HCT116 (cell line): ENCODE measurements at places on chromosomes 2 and 18.

DNA sequence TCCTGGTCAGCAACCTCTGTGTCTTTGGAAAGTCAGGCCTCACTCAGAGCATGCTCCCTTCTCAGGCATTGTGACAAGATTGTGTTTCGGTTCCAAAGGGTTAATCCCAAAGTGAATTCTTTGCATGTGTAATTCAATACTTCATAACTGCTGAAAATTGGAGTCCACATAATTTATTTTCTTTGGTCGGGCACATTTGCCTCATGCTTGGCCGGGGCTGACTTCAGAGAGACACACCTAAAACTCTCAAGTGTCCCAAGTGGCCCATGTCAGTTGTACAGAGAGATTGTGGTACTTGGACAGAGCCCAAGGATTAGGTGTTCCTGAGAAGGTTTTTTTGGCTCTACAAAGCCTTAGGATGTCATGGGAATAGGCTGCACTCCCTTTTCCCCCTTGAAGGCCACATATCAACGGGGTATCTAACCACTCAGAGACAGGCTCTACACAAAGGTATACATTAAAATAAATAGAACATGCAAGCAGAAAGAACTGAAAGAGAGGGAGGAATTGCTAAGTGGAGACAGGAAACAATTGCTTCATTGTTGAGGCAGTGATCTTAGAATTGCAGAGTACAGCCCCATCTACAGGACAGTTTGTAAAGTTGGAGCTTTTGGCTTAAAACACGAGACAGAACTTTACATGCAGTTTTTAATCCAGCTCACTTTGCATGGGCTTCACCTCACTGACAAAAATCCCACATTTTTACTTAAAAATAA, 1232.3 kb upstream of the ZEB2 start:
- peak; percentile 50 for DNase-seq

DNA sequence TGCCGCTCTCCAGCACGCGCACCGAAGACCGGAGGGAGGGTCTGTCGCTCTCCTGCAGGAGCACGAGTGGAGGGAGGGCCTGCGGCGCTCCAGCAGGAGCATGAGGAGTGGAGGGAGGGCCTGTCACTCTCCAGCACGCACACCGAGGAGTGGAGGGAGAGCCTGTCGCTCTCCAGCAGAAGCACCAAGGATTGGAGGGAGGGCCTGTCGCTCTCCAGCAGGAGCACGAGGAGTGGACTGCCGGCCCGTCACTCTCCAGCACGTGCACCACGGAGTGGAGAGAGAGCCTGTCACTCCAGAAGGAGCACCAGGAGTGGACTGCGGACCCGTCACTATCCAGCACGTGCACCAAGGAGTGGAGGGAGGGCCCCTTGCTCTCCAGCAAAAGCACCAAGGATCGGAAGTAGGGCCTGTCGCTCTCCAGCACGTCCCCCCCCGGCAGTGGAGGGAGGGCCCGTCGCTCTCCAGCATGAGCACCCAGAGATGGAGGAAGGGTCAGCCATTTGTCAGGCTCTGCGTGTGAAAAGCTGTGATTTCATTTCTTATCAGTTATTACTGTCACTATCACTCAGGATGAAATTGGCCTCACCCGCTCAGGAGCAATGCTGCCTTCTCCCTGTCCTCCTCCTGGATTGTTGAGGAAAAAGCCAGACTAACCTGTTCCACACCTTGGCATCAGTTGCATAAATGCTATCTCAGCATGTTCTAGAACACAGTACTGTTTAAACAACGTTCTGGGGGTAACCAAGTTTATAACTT, 35.9 kb downstream of the ADI1 start:
- DNase-seq: no peak

- no peak for DNase-seq
Measured at GRCh38 chr18:72197591-72197990, 346.6 kb downstream of the CBLN2 start.

DNA sequence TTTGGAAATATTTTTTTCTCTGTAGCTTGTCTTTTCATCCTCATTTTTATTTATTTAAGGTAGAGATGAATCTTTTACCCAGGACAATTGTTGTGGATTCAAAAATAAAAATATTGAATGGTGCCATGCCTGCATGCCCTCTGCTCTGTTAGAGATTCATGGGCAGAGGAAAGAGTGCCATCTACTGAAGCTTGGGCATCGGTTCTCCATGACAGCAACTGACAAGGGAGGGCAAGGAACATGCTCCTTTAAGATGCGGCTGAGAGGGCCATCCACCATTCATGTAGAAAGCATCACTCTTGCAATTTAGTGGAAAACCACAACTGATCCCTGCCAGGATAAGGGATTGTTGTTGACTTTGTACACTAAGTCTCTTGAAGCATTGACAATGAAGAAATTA, 79.9 kb downstream of the PARD3B start:
- no peak for DNase-seq

DNA sequence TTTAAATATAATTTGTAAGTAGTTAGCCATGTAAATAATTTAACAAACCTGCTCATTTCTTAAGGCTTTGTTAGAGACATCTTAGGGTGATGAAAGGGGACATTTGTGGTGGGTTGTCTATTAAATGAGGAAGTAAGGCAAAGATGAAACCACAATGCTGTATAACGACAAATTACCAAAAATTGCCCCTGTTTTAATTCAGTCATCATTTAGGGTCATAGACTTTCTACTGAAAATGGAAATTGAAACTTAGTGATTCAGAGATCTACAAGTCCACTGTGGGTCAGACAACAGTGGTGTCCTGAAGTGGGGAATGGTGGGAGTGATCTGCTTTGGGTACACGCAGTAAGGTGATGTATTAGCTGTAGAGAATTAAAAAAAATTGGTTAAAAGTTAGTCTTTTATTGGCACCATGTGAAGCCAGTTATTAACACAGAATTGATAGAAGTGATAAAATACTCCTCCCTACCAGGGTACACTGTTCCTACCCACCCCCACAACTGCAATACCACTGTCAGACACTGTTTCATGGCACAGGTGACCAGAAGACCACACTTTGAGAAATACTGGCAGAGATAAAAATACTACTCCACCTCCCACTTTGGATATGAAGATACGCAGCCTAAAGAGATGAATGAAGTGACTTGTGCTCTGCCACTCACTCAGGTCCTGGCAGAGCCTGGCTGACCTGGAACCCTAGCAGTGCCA, 13.4 kb downstream of the CERS6 start:
- no peak for DNase-seq

DNA sequence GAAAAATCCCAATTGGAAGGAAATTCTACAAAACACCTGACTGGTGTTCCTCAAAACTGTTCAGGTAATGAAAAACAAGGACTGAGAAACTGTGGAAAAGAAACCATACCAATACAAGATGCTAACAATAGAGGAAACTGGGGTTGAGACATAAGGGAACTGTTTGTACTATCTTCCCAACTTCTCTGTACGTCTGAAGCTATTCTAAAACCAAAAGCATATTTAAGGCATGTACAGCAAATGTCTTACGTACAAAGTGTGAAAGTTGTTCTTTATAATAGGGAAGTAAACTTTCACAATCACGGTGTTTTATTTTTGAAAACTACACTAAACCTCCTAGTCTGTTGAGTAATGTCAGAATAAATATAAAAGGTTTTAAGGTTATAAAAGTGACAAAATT, 776.1 kb upstream of the RAB6C start:
- no peak for DNase-seq

GRCh38 chr2:64622443-64623241, 31.1 kb downstream of the SERTAD2 start:
- no peak for DNase-seq

DNA sequence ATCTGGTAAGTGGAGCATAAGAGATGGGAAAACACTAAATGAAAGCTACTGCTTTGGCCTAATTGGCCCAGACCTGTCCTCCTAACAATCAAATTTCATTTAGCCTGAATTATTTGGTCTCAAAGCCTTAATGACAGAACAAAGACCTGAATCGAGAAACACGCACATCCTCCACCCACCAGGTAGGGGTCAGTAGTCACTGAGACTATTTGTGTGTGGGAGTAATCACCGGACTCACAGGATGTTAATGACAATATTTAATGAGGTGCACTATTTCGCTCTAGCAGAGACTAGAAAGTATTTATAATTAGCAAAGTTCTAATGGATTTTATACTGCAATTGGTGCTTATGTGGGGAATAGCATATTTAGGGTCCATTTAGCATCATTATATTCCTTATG, 68.1 kb downstream of the RBM43 start:
- no peak for DNase-seq

DNA sequence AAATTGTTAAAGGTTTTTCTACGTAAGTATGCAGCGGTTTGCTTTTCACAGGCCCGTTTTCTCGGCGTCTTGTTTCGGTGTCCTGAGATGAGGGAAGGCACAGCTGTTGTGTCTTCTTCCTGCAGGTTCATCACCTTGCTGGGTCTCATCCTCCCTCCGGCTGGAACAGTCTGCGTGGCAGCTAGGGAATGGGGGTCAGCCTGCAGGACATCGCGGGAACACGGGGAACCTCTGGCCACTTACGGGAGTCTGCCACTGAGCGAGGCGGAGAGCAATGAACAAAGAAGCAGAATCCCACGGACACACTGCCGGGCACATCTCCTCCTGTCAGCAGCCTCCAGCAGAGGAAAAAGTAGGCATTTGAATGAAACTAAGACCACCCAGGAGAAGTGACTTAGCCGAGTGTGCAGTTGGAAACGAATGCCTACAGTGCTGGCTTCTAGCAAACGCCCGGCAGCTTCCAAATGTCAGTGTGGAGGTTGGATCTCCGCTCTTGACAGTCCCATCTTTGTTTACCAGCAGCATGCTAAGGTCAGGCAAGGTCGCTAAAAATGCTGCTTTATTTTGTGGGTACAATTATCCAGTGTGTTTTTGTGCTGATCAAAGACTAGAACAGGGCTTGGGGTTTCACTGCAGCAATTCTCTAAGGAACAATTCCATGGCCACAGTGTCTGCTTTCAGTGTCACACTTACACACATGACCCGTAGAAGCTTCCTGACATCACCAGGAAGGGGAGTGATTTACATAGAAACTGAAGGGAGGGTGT, 109.8 kb upstream of the SEC11C start:
- no peak for DNase-seq

DNA sequence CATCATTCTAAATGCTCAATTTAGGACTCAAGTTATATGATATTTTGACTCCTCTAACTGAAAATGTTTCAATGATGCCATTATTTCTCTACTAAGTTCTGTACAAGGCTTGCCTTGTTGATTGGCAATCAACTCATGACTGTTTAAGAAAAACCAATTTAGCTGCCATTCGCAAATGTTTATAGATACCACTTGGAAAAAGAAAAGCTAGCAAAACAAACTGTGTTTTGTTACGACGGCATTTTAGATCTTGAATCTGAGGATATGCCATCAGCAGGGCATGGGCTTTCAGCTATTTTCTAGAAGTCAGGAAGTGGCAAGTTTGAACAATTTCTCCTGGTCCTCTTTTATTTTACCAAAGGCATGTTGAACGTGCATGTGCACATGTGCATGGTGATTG, 65.3 kb downstream of the MREG start:
- no peak for DNase-seq

GRCh38 chr2:28665041-28665704, 86.5 kb upstream of the PPP1CB start:
- no peak for DNase-seq

DNA sequence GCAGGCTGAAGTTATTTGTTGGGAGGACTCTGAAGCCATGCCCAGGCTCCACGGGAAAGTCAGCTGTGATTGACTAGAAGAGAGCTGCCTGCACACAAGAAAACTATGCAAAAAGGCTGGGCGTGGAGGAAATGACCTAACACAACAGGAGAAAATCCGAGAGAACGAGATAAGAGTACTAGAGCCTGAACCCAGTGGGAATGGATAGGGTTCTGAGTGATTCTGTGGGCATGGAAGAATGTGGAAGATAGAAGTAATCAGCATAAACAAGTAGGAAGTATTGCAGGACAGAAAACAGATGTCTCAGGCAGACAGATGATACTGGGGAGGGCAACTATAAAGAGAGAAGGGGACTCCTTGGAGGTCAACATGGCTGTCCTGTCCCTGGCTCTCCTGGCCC, 12.1 kb upstream of the COPS8 start:
- no peak for DNase-seq

- DNase-seq: no peak
Measured at GRCh38 chr2:54336977-54337255, 80.9 kb upstream of the TSPYL6 start.

- DNase-seq: no peak
Measured at GRCh38 chr18:26703170-26703930, 155.0 kb upstream of the KCTD1 start.

DNA sequence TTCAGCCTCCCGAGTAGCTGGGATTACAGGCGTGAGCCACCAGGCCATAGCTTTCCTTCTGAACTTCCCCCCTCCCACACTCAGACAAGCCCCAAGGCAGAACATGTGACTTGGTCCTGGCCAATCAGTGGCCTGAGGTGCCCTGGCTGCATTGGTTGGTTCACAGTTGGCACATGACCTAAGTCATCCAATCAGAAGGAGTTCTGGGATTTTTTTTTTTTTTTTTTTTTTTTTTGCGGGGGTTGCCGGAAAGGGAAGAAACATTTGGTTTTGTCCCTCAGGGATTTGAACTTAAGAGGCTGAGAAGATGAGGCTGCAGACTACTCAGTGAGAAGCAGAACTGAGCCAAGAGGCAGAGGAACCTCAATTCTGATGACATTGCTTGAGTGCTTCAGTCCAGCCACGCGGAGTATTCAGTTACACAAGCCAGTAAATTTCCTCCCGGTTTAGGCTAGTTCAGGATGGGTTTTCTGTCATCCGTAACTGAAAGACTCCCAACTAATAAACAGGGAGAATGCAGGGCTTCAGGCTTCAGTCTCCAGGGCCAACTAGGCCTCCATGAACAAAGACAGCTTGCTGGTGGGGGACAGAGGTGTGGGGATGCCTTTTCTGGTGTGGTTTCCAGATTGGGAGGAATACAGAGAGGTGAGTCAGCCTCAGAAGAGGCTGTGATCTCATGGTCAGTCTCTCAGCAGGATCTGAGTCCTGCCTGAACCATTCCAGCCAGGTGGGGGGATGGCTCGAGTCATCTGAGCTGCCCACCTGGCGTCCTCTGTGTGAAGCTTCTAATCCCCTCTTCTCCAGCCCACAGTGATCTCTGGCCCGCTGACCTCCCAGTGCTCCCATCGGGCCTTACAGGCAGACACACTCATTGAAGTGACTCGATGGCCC, 9.2 kb downstream of the PTMA start:
- DNase-seq: peak; percentile 64

DNA sequence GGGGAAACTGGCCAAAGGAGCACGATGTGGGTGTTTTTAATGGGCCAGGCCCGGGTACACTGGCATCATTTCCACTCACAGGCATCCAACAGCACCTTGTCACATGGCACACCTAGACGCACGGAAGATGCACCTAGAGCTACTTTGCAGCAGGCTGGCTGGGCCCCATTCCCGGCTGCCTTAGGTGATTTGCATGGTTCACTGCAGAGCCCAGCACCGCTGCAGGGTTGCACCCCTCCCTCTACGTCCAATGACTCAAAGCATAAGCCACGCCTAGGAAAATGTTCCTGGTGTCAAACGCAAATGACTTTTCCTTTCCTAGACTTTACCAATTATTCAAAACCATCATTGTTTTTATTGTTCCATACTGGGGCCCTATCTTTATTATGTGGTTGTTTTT, 222.9 kb downstream of the EIPR1 start:
- DNase-seq: no peak
